ENCODE measurements at places on chromosomes 5 and 9.

DNA sequence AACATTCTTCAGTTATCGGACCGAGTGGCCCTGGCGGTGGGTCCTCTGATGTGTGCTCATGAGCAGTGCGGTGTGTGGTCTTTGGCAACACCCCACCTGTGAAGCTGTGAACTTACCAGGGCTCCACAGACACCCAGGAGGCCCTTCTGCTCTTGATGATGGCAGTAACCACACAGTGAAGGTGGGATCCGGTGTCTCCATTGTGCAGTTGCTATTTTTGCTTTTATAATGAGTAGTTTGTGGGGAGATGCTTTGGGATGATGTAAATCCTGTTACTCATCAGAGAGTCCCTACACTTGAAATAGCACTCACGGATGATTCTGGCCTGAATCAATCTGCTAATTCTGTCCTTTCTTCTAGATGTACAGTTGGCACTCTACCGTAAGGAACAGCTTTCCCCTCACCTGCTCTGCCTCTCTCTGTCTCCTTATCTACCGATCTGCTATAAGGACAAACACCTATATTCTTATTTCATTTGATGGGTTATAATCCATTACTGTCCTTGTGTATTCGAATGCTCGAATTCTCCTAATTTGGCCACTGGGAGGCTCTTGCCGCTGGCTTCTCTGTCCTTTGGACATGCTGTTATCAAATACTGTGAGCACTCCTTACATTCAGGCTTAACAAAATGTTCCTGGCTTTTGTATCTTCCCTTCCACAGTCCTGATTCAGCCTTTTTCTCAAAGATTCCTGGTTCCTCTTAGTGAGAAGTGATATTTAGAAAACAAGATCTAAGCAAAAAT is 20.2 kb downstream of the ATPSCKMT start:
- DNase-seq = no peak

DNA sequence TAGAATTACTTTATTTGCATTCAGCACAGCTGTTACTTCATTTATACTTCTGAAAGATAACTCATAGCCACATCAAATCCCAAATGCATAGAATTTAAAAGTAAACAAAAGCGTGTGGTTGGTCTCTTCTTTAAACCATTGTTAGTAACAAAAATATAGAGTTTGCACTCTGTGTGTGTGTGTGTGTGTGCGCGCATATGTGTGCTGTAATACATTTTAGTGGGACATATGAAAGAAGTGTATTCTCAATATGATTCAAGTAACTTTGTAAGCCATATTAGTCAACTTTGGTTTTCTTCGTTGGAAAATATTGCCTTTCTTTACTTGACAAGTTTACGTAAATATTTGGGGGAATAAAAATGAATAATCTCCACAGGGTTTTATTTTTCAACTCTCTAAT is 106.1 kb upstream of the PRRC1 start:
- no peak for DNase-seq

DNA sequence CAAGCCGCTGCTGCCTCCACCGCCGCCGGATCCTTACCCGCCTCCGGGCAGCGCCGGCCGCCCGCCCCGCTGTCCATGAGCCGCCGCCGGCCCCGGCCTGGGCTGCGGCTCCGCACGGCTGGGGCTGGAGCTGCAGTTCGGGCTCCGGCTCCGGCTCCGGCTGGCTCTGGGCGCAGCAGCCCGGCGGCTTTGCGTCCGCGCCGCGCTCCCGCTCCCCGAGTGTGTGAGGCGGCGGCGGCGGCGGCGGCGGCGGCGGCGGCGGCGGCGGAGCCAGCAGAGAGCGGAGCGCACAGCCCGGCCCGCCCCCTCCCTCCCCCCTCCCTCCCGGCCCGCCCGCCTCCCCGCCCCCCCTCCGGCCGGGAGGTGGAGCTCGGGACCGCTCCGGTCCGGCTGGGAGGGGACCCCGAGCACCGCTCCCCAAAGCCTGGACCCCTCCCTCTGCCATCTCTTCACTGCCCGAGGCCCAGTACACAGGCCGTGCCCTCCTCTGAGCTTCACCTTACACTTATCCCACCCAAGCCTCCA is at the start of gene PCDH1:
Gene PCDH1 (minus strand): TSS at position 225 of the 525 bp plus-strand sequence. CDS start 148 bp downstream, at position 77.
- DNase-seq = no peak

DNA sequence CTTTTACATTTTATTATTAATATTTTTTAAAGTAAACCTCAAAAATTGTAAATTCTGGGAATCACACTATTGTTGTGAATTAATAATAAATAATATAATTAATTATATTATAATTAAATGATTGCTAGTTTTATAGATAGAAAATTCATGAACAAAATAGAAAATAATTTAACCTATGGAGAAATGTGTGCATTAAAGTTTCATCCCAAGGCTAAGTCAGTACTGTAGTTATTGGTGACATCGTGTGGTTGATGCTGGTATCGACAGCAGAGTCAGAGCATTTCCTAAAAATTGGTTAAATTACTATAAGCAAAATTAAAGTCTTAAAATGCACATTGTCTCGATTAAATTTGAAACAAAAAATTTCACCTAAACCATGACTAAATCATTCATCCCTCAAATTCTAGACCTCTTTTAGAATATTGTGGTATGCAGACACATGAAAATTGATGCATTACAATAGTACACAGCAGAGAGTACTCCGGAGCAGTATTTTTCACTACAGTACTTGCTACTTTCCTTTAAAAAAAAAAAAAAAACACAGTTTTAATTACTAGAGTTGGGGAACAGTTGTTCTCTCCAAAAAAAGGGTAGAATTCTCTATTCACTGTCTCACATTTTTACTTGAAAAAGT is 73.9 kb downstream of the RORB start:
- DNase-seq = no peak

Data from stimulated activated CD4-positive, alpha-beta T cell treated with anti-CD3 and anti-CD28 coated beads, TNF-alpha, amount 100 ng/mL, for 4 hours (primary cell).